ENCODE measurements at places on chromosomes 6 and 20.

DNA sequence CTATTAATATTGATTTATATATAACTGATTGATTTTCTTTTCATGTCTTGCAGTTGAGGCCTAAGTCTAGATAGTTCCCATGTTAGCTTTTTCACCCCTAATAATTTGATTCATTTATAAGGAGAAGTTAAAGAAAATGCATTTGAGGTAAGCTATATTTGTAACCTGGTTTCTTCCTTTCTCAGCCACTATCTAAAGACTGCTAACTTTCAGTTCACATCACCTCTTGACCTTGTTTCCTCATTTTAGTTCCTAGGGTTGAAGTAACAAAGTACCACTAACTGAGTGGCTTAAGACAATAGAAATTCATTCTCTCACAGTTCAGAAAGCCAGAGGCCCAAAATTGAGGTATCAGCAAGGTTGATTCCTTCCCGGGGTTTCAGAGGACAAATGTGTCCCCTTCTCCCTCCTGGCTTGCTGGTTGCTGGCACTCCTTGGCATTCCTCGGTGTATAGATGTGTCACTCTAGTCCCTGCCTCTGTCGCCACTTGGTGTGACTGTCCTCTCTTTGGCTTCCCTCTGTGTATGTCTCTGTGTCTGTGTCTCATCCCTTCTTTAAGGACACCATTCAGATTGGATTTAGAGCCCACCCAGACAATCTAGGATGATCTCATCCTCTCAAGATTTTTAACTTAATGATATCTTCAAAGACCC is 55.9 kb upstream of the C20orf144 start:
- no peak for DNase-seq

- DNase-seq: no peak
Measured at GRCh38 chr6:14789996-14790395, 455.9 kb upstream of the JARID2 start.

DNA sequence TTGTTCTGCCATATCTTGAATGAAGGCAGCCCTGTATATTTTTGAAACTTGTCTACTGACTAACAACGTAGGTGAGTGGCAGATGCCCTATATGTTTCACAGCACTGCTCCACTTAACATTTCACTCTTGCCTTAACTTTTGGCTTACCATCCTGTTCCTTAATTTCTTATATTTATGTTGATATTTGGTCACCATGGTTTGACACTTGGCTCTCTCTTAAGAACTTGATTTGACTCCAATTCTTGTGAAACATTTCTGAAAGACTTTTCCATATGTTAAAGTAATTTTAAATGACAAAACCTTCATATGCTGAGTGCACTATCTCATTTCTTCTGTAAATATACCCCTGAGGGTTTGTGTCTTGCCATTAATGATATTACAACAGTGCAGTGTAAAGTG is 434.3 kb upstream of the IMPG1 start:
- no peak for DNase-seq

- no peak for DNase-seq
Measured at GRCh38 chr20:21534886-21535285, 21.0 kb upstream of the NKX2-2 start.

GRCh38 chr20:7231303-7231702 is 463.8 kb downstream of the BMP2 start:
- no peak for DNase-seq

DNA sequence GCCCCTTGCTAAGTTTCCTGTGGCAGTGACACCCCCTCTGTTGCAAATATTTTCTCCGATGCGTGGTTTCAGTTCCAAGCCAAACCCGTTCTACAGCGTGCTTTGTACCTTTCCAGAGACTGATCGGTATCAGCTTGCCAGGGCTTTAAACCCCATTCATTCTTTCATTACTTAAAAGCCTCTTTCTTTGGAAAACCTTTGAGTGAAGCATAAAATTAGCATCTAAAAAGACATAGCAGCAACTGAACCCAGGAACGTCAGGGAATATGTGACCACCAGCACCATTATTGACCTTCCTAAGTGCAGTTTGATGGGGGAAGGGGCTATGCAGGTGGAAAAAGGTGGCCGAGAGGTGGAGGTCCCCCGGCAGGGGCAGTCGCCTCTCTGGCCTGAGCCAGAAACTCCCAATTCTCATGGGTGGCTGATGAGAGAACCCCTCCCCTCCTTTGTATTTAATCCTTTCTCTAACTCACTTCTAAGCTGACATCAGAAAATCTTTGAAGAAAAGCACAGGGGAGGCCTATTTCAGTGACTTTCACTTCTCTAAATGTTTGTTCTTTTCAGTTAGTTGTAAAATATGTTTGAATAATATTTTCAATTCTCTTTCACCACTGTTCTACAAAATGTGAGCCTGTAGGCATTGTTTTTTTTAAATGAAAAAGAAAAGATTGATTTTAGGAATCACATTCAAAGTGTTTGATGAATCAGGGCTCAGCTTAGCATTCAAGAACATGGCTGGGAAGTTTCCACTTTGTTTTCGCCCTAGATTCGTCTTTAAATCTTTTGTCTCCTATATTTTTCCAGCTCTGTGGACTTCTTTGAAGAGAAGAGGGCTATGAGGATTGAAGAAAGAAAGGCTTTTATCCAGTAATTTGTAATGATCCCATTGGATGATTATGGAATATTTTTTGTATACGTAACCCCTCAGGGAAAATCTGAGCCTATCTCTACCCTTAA is 89.2 kb downstream of the RSPH3 start:
- no peak for DNase-seq

GRCh38 chr6:145063091-145063490 is 672.2 kb downstream of the EPM2A start:
- no peak for DNase-seq

GRCh38 chr20:37586078-37586477 is 58.4 kb upstream of the BLCAP start:
- no peak for DNase-seq

DNA sequence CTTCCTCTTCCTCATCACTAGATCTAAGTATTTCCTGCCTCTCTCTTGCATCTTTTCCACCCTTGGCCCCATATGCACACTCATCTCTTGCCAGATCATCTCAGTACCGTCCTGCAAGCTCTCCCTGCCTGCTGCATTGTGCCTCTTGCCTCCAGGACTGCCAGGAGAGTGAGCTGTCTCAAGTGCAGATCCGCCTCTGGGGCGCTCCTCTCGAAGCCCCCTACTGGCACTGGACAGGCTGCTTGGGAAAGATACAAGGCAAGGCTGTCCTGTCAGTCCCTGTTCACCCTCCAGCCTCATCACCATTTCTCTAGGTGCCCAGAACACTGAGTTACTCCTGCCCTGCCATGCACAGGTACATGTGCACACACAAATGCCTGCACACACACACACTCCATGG is 10.2 kb downstream of the SYNDIG1 start:
- DNase-seq: no peak

DNA sequence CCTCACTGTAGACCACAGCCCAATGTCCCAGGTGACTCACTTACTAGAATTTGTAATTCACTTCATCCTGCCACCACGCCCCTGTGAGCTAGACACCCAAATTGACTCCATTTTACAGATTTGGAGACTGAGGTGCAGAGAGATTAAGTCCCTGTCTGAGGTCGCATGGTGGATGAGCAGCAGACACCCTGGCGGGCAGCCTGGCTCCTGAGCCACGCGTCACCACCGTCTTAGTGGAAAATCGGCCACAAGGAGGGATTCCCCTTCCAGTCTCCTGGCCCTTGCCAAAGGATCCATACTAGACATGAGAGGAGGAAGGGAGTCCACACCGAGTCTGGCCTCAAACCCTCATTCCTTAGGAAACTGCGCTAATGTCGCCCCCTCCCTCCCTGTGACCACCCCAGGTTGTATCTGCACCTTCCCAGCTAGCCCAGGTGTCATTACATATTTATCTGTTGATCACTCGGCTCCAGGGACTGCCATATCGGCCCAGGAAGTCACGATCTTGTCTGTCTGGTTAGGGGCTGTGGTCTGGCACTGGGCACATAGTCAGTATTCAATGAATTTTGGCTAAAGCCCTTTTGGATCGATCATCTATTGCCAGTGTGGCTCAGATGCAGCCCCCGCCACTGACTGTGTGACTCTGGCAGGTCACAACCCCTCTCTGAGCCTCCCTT is 25.7 kb upstream of the PTGIS start:
- no peak for DNase-seq

- DNase-seq: no peak
Measured at GRCh38 chr20:63675681-63676368, 17.7 kb downstream of the RTEL1 start.

- no peak for DNase-seq
Measured at GRCh38 chr6:8651998-8652397, 216.7 kb upstream of the SLC35B3 start.

DNA sequence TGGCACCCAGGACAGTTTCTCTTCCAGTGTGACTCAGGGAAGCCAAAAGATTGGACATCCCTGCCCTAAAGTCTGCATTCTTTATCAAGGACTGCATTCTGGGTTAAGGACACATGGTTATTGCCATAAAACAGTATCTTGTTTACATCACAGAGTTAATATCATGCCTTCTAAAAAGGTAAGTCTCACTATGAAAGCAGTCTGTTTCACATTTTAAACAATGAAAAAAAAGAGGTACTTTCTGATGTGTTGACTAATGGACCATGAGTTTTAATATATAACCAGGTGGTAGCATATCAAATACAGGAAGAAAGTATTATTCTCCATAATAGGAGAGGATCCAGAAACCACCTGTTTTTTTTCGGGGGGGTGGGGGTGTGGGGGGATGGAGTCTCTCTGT is 93.7 kb downstream of the TIAM2 start:
- no peak for DNase-seq

DNA sequence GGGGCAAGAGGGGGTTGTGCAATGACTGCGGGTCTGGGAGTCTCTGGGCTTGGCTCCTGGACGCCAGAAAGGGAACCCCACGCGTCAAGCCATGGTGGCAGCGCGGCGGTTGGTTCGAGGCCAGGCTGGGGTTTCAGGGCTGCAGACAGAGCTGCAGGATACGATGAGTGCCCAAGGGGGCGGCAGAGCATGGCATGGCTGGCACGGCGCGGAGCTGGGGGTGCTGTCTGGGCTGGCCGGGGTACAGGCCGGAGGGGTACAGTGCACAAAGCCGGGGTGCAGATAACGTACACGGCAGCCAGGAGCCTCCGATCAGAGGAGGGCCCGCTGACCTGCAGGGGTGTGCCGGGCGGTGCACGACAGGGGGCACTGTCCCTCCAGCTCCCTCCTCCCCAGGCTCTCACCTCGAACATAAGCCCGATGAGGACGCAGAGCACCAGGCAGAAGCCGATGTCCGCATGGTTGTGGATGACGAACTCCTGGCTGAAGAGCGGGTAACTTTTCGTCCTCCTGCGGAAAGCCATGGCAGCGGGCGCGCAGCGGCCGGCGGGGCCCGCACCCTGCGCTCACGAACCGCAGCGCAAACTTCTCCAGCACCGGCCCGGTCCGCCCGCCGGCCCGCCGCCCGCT is 353 bp downstream of the TRAM2 start:
- peak; percentile 73 for DNase-seq

- no peak for DNase-seq
Measured at GRCh38 chr6:73152966-73153757, 72.1 kb downstream of the KHDC1L start.

- no peak for DNase-seq
Measured at GRCh38 chr6:75922226-75922625, 150.2 kb downstream of the IMPG1 start.

DNA sequence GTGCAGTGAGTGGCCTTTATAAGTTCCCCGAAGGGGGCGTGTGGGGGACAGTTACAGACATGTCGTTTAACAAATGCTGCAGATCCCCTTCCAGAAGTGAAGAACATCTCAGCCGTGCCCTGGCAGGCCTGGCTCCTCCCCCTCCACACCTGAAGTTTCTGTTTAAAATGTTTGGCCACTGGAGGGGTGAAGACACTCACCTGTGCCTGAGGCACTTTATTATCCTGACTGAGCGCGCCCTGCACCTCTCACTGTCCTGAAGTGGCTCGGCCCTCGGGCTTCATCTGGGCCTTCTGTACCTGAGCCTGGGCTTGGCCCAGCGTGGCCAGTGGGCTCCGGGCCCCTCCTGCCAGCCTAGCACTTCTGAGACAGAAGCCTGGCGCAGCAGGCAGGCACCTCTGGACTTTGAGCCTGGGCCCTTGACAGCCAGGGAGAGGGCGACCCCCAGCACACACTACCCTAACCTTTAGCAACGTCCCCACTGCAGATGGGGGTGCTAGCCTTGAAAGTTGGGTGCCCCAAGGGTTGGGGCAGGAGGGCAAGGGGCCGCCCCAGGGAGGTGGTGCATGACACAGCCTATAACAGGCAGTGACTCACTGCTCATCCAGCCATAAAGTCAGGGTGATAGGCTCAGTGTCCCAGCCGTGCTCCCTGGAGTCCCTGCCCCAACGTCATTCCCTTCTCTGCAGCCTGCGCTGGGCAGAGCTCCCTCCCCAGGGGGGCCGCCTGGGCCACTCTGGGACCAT is 13.6 kb upstream of the GATA5 start:
- DNase-seq: no peak

GRCh38 chr20:45987108-45987780 is 15.2 kb upstream of the ZNF335 start:
- DNase-seq: peak; percentile 86

- DNase-seq: no peak
Measured at GRCh38 chr6:159695984-159696383, 2.9 kb upstream of the SOD2 start.

DNA sequence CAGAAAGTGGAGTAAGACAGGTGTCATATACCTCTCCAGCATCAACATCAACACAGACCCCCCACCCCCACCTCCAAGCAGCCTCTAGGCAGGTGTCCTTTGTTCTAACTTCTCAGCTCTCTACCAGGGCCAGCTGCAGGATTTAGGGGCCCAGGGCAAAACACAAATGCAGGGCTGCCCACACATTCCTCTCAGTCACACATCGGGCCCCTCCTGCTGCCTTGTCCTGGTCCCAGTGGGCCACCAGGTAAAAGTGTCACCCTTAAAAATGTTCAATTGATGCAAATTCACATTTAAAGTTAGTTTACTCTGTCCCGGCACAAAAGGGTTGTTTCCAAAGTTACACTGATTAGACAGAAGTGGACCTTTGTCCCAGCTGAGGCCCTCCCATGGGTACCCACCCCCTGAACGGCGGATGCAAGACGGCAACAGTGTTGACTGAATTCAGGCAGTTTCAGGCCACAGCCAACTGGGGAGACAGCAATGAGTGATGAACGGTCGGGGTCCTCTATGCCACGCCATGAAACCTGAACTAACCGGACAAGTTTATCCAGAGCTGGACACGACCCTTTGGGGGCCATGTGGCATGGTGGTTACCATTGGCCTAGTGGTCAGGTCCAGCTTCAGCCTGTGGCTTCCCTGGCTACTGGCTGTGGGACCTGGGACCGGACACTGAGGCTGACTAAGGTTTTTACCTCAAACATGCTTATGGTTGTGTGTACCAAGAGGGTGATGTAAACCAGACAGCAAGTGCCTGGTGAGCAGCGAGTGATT is 52.2 kb upstream of the UNC93A start:
- no peak for DNase-seq

- no peak for DNase-seq
Measured at GRCh38 chr6:137722749-137723272, 144.2 kb upstream of the TNFAIP3 start.

DNA sequence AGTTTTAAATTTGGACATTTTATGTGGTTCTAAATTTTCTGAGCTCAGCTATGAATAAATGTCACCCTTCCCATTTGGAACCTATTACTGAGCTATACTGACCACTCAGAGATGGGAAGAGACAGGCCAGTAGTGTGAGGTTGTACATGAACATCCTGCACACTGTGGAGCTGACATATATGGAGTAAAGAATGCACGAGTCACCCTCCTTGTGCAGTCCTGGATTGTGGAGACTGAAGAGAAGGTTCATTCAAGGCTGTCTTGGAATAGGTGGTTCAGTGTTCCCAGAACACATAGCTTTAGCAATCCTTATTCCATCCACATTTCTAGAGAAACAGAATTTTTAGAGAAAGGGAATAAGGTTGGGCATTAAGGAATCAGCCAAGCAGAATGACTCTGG is 50.3 kb upstream of the OGFRL1 start:
- no peak for DNase-seq

GRCh38 chr20:62235001-62235776 is 3.1 kb upstream of the OSBPL2 start:
- no peak for DNase-seq
